DMS53 (cell line): ENCODE measurements at places on chromosomes 4 and X.

DNA sequence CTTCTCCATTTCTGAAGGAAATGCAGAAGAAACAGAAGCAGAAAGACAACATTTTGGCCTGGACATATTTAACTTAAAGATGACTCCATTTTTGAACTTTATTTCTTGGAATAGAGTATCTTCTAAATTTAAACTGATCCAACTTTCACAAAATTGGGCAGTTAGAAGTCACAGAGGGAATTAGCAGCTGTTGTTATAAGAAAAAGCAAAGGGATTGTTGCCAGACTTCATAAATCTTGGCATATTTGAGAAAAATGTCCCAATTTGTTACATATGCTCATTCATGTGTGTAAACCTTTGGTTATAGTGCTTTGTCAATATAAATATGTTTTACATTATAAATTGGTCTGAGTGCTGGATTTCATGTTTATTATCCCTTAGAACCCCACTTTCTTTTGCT, 3.4 kb downstream of the GLUD2 start:
- DNase-seq: no peak

DNA sequence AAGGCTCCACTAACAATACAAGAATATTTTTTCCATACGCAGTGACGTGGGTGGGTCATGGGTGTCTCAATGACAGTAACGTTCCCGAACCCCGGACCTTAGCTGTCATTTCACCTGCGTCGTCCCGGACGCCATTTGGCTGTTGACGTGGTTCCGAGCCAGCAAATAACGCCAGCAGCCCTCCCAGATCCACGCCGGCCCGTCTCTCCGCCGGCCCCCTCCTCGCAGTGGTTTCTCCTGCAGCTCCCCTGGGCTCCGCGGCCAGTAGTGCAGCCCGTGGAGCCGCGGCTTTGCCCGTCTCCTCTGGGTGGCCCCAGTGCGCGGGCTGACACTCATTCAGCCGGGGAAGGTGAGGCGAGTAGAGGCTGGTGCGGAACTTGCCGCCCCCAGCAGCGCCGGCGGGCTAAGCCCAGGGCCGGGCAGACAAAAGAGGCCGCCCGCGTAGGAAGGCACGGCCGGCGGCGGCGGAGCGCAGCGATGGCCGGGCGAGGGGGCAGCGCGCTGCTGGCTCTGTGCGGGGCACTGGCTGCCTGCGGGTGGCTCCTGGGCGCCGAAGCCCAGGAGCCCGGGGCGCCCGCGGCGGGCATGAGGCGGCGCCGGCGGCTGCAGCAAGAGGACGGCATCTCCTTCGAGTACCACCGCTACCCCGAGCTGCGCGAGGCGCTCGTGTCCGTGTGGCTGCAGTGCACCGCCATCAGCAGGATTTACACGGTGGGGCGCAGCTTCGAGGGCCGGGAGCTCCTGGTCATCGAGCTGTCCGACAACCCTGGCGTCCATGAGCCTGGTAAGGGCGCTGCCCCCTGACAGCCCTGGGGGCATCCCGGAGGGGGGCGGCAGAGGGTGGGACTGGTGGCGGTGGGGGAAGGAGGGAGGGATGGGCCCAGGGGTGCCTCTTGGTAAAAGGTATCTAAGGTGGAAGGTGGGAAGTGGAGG, at the start of gene CPE:
TSS of gene CPE (plus strand) at position 264 of the 933 bp plus-strand sequence. CDS start at position 478, 214 bp downstream.
- peak; percentile 93 for DNase-seq

DNA sequence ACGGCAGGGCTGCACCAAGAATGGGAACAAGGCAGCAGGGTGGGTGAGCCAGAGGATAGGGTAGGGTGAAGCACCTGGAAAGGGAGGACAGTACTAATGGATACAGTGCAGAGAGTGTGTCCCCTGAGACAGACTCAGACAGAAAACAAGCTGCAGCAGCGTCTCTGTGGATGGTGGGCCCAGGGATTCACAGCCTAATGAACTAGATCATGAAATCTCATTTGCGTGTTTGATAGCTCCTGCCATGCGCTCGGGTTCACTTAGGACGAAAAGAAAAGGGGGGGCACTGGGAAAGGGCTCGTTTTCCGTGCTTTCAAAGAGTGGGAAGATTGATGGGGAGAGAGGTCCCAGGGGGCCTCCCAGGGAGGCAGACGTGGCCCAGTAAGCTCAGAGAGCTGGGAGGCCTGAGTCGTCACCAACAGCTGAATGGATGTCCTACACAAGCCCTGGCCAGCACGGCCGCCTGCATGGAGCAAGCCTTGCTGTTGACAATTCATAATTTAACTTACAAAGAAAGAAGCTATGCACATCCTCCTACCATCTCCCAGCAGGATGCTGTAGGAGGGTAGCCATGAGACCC, 446.9 kb downstream of the BCOR start:
- DNase-seq: no peak

GRCh38 chr4:148651991-148652390, 209.8 kb upstream of the NR3C2 start:
- peak; percentile 2 for DNase-seq

- DNase-seq: no peak
Observed at GRCh38 chr4:161247831-161248230, 916.0 kb downstream of the FSTL5 start.

GRCh38 chrX:143674926-143675325, 39.0 kb upstream of the SLITRK4 start:
- DNase-seq: no peak

DNA sequence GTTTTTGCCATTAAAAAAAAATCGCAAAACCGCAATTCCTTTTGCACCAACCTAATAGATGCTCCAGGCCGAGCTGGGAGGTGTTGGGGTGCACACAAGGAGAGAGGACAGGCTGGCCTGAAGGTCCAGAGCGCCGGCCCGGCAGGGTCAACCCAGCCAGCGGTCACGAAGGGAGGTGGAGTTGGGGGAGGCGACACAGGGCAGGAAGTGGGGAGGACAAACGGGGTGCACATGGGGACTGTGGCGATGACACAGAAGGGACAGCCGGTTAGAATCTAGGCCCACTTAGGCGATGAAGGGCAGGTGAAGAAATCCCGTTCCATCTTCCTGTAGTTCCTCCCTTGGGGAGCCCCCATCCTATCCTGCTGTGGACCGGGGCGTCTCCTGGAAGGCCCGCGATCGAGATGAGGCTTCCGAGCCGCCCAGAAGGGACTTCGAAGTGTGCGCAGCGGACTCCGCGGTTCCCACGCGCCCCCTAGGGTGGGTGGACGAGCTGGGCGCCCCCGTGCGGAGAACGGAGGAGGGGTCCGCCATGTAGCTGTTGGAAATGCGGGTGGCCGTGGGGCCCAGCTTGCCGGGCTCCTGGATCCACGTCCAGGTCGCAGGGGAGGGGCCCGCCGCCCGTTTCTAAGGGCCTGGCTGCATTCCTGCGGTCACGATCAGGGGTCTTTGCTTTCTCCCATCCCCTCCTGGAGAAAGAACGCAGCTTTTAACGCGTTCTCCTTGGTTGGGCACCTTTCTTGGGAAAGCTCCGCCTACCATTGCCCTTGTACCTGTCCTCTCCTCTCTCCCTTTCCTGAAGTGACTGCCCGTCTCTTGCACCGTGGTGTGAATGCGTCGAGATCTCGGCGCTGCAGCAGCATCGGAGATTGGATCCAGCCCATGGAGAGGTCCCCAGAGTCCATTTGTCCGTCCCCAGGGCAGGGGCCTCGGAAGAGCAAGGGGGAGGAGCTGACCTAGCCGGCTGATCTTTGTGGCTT, 17.0 kb upstream of the HPF1 start:
- DNase-seq: peak; percentile 48

DNA sequence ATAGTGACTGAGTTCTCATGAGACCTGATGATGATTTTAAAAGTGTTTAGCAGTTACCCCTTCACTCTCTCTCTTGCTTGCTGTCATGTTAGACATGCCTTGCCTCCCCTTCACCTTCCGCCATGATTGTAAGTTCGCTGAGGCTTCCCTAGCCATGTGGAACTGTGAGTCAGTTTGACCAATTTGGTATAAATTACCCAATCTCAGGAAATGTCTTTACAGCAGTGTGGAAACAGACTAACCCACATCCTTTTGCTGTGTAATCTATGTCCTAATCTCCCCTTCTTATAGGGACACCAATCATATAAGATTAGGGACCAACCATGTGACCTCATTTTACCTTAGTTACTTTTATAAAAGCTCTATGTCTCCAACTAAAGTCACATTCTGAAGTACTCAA, 677.8 kb downstream of the ADGRL3 start:
- no peak for DNase-seq

- DNase-seq: no peak
Observed at GRCh38 chr4:4554234-4554633, 12.4 kb upstream of the STX18 start.

- peak; percentile 33 for DNase-seq
Observed at GRCh38 chr4:2671267-2671895, 84.8 kb downstream of the TNIP2 start.

DNA sequence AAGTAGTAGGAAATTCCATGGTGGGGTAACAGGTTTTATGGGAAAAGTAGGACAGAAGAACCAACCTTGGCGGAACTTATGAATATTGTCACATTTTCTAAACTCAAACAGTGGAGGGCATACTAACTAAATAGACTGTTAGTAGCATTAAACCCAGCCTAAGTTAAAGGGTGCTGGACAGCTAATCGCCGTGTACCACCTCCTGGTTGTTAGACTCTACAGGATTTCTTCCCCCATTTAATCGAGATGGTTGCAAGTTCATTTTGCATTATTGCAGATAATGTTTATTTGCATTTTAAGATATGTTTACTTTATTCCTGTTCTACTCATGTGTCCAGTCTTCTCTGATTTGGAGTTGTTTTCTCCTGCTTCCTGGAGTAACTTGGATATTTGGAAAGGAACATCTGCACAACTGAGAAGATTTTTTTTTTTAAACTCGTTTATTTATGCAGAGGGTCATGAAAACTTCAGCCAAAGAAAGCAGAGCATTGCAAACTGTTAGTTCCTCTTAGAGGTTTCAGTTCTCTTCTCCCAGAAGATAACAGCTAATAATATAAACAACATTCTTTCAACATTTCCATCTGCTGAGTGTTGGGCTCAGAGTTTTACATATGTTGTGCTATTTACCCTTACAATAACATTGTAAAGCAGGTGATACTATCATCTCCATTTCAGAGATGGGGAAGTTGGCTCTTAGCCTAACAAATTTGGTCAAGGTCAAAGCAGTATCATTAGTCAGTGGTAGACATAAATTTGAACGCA, 51.5 kb upstream of the TBC1D9 start:
- no peak for DNase-seq

GRCh38 chrX:42934020-42934726, 156.2 kb upstream of the PPP1R2C start:
- DNase-seq: no peak

- no peak for DNase-seq
Observed at GRCh38 chr4:10260777-10261176, 144.2 kb upstream of the WDR1 start.

- DNase-seq: peak; percentile 66
Observed at GRCh38 chr4:79576429-79576753, 168.4 kb upstream of the GK2 start.
